ENCODE measurements at places on chromosomes 4 and X.

DNA sequence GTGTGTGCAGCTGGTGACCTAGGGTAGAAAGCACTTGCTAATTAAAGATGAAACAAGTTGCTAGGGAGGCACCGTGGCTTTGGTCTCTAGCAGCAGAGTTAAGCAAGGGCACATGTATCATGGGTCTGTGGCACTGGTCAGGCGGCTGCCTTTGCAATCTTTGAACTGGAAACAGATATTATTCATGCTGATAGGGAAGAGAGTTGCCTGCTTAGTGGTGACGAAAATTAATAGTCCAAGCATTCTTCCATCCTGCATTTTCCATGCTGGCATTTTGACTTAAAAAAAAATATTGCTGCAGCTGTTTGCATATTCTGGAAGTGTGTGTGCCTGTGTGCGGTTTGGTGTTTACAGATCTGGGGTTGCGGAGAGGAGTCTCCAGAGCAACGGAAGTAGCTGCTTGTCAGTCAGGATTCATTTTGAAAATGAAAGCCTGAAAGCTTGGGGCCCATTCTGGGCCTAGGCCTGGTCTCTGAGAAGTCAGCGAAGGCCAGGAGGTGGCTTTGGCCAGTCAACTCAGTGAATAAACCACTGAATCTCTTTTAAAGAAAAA, 2.3 kb upstream of the SOWAHD start:
- DNase-seq, result no peak

- DNase-seq, result no peak
Observed at GRCh38 chr4:177464026-177464425, 21.8 kb upstream of the AGA start.

GRCh38 chr4:81049907-81050306, 19.4 kb downstream of the BMP3 start:
- no peak for DNase-seq

DNA sequence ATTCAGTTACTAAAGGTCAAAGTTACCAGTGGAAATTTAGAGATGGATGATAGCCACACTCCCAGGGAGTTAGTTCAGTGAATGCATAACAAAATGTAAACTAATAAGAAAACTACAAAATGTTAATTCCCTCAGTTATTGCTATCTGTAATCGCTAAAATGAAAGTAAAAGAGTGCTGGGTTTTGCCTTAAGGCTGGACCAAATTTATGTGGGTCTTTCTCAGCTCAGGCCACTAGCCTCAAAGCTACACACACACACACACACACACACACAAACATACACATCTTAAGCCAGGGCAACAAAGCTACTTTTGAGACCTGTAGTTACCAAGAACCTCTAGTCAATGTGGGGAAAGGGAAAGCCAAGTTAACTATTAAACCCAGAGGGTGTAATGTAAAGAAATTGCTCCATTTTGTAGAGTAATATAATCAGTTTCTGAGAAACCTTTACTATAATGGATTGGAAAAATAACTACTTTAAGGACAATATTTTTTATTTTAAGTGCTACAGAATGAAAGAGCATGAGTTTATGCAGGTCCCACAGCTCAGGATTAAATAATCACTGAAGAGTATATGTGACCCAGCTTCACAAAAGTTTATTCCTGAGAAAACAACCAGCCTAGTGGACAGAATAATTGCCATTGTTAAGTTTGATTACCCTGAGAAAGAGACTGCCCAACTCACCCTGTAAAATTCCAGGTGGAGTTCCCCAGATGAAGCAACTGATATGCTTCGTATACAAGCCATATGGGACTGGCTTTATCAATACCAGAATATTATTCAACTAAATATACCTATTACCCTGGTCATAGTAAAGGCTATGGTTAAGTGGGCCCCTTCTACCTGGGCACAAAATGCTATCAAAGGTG, 8.9 kb upstream of the UGT2A3 start:
- no peak for DNase-seq

DNA sequence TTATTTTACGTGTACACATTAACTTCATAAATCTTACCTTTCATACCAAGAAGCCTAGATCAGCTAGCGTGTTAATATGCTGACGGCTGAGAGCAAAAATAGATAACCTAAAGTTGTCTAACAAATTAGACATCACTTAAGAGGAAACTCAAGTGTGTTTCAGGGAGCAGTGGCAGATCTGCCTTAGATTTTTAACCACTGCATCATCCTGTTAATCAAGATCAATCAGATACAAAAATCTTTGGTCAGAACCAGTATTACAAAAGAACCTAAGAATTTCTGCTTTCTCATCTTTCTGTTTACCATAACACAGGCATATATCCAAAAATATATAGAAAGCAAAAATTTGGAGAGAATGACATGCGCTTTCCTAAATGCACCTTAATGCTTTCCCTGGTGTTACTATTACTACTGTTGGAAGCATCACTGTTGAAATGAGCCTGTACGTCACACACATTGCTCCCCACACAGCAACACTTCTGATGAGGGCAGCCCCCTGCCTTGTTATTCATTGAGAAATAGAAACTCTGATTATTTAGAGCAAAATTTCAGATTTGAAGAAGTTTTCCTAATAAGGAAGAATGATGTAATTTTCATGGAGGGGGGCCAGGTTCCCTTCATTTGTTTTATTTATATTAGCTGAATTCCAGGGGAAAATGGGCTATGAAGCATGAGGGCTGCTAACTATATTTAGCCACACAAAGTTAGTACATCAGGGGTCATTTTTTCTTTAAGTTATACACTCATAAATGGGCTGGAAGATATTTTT, 152.3 kb downstream of the CBR4 start:
- peak; percentile 20 for DNase-seq

DNA sequence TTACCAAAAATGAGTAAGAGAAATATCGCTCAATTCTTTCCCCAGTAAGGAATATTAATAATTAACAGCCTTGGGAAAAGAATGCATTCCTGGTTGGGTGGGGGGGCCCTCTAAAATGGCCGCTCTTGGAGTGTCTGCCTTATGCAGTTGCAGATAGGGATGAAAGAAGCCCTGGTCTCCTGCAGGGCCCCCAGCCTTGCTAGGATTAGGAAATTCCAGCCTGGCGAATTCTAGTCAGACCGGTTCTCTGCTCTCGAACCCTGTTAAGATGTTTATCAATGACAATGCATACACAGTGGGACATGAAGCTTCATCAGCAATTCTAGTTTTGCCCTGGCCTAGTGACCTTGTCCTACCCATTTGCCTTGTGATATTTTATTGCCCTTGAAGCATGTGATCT, 1047.7 kb upstream of the GRID2 start:
- DNase-seq, result no peak

DNA sequence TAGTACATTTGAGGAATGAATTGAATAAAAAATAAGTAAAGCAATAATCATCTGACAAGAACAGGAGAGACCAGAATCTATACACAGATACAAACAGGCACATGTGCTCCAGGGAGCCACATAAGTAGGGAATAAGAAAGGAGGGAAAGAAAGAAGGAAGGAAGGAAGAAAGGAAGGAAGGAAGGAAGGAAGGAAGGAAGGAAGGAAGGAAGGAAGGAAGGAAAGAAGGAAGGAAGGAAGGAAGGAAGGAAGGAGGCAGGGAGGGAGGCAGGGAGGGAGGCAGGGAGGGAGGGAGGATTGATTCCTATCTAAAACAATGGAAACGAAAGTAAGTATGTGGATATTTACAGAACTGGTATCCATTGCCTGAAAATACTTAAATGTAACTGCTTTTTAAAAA, 475.8 kb downstream of the NLGN4X start:
- DNase-seq, result no peak

DNA sequence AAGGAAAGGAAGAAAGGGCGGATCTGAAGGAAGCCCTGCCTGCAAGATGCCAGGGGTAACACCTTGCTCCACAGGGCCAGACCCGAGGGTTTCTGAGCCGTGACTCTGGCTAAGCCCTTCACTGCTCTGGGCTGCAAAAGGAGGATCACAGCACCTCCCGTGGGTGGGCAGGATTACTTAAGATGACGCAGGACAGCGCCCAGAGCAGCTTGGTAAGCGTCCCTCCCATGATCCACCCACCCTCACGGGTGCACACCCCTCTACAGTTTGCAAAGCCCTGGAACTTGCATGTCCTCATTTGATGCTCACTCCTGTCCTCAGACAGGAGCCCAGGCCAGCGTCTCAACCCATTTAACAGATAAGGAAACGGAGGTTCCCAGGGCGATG, 64.9 kb downstream of the CRMP1 start:
- no peak for DNase-seq

DNA sequence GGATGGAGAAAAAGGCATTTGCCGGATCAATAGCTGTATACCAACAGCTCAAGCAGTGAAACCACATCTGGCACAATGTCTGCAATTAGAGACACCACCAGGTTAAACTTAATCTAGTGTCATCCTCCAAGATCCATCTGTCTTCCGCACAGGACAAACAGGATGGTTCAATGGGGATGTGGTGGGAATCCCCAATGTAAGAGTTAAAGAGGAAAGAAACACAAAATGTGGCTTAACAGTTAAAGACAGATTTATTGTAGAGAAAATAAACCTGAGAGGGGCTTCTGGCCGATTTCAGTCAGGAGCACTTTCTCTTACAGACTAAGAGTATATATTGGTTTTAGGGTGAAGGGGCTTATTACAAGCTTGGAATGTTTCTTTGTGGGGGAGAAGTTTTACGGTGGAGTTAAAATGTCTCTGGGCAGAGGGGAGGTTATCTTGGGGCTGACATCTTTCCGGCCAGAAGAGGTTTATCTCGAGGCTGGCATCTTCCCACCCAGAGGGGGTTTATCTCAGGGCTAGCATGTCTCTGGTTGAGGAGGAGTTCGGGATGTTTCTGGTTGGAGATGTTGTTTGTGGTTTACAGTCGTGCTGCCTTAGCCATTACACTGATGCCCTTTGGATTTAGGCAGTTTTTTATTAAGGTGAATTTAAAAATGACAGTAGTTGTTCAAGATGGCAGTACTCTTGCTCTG, 61.7 kb downstream of the KANTR start:
- no peak for DNase-seq

DNA sequence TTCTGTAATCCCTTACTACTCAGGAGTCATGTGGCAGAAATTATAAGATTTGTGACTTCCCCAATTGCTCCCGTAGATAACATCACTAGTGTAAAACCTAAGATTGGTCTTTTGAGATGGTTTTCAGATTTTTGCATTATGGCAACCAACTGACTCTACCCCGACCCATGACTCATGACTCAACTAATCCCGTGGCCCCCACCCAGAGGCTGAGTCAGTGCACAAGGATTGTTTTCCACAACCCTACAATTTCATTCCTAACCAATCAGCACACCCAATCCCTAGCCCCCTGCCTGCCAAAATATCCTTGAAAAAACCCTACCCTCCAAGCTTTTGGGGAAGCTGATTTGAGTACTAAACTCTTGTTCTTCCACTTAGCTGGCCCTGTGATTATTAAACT, 109.4 kb upstream of the FAM9C start:
- no peak for DNase-seq

- DNase-seq, result no peak
Observed at GRCh38 chrX:130944230-130944629, 41.2 kb upstream of the ENOX2 start.

- DNase-seq, result peak; percentile 24
Observed at GRCh38 chrX:104565791-104566680, at the start of gene IL1RAPL2. Gene IL1RAPL2, plus strand, starts transcription at chrX:104566199.

GRCh38 chrX:20477836-20478524, 211.3 kb upstream of the RPS6KA3 start:
- DNase-seq, result no peak

DNA sequence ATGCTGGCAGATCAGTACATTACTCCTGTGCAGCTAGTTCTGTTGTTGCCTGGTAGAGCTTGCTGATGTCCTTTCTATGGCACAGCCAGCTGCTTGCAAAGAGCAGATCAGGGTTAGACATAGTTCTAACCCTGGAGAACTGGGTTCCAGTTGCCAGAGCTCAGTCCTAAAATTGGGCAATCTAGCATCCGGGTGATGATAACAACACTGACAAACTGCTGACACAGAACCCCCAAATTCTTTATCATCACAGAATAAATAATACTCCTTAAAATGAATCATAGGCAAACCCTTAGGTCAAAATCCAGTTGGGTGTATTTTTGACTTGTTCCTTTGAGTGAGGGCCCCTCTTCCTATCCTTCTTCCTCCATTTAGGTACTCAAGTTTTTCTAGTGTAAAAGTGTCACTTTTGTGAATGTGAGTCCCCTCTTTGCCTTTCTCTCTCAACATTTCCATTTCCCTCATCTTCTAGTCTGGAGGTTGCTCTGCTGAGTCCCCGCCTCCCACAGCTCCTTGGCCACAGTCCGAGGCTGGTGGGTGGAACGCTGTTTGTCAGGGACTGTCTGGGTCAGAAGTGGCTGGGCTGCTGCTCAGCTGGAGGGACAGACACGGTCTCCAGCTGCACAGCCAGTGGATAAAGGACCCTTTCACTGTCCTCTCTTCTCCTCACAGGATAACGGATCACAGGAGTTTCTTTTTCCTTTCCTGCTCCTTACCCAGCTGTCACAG, 93.6 kb upstream of the RASGEF1B start:
- DNase-seq, result no peak

DNA sequence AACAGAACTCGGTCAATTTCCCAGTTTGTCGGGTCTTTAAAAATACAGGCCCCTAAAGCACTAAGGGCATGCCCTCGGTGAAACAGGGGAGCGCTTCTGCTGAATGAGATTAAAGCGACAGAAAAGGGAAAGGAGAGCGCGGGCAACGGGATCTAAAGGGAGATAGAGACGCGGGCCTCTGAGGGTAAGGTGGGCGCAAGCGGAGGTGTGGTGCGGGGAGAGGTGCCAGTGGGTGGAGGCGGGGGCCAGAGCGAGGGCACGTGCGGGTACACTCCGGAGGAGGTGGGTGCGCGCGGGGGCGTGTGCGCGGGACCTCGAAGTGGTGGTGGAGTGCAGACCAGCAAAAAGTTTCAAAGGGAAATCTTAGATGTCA, 787 bp upstream of the TET2 start:
- no peak for DNase-seq

- no peak for DNase-seq
Observed at GRCh38 chr4:156858071-156858470, 113.5 kb downstream of the PDGFC start.

DNA sequence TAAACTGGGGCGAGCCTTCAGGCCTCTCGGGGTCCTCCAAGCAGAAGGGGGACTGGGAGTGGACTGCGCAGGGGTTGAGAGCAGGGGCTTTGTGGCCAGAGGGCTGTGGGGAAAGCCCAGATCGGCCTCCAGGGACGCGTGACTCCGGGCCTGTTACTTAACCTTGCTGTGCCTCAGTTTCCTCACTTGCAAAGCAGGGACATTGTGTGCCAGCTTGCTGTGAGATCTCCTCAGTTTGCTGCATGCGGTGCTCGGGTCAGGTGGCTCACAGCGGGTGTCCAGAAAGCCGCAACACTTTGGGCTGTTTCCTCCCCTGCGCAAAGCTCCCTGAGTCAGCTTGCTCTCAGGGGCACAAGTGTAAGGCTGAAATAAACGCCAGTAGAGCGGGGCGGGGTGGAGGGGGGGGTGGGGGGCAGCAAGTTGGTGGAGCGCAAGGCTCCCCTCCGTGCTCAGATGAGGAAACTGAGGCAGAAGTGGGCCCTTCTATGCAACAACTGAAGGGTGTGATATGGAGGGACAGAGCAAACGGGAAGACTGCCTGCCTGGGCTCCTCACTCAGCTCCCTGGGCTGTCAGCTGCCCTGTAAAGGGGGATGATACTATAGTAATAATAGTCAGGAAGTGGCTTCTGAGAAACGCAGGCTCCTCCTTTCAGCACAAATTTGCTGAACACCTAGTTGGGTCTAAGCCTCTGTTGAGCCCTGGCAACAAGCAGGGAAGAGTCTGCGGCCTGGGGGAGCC, 101.0 kb downstream of the HMX1 start:
- DNase-seq, result no peak

GRCh38 chr4:70746179-70746839, 24.5 kb downstream of the RUFY3 start:
- no peak for DNase-seq

GRCh38 chr4:86965019-86965976, 30.5 kb downstream of the AFF1 start:
- DNase-seq, result no peak
